ENCODE measurements at places on chromosomes 6 and 20.

DNA sequence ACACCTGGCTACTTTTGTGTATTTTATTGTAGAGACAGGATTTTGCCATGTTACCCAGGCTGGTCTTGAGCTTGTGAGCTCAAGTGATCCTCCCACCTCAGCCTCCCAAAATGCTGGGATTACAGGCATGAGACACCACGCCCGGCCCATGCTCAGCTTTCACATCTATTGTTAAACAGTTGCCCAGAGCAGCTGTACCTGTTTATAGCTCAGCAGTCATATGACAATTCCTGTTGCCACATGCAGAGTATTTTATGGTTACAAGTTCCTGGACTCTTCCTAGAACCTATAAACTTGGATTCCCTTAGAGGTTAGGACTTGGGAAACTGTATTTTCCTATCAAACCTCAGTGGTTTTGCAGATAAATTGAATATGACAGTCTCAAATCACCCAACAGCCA lies 188.3 kb upstream of the KCNG1 start:
- no peak for DNase-seq

DNA sequence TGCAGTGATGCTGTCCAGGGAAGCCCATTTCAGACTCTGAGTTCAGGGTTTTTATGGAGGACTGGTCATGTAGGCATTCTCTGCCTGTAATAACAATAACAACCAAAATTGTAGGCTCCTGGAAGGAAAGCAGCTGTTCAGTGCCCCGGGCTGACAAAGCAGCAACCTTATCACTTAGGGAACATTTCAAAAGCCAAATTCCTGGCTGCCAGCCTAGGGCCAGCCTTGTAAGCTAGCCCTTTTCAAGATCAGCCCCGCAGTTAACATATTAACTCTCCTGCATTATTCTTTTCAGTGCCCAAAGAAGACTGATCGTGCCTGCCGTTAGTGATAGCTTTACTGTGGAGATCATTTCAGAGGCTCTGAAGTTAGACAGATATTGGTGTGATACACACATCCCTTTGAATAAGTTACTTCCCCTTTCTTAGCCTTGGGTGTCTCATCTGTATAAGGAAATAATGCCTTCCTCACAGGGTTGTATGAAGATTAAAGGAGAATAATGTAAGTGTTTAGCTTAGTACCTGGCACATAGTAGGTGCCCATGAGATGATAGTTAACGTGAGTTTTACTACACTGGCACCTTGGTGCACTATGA lies 44.1 kb downstream of the CTNNBL1 start:
- DNase-seq = no peak

DNA sequence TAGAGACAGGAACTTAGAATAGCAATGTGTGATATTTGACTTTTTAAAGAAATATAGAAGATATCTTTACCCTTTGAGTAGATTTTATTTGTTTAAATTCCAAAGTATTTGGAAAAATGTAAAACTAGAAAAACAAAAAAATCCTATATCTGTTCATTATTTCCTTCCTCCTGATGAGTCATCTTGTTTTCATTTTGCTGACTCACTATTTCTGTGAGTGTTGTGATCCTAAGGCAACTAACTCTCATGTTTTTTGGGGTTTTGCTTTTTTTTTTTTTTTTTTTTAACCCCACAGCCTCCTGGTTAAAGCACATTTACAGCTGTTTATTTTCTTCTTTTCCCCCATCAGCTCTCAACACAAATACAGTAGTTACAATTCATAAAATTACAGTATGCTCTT lies 37.8 kb upstream of the THEMIS start:
- DNase-seq = no peak

- no peak for DNase-seq
These were observed 64.4 kb downstream of the TMEM170B start for GRCh38 chr6:11601776-11602605.

DNA sequence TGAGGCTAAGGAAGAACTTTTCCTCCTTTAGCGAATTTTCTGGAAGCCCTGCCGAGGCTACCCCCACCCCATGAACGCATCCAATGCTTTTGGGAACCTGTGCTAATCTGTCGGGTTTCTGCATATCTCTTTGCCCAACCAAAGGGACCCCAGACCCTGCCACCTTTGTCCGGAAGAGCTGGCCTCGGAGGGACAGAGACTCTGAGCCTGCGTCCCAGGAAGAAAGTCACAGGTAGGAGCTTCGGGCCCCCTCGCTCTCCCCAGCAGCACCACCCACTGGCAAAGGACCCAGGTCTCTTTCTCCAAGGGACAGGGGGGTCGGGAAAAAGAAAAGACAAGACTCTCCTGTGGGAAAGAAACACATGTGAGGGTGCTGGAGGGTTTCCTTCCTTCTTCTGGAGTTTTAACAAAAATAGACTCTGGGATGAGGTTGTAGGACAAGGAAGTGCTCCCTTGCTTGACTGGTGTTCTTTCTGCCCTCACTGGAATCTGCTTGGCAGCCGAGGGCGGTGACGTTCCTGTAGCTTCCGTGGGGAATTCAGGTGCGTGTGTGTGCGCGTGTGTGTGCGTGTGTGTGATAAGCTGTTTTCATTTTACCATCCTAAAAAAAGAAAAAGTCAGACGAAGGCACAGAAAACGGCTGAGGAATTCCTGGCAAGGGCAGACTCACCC lies 16.3 kb upstream of the FOXC1 start:
- no peak for DNase-seq

DNA sequence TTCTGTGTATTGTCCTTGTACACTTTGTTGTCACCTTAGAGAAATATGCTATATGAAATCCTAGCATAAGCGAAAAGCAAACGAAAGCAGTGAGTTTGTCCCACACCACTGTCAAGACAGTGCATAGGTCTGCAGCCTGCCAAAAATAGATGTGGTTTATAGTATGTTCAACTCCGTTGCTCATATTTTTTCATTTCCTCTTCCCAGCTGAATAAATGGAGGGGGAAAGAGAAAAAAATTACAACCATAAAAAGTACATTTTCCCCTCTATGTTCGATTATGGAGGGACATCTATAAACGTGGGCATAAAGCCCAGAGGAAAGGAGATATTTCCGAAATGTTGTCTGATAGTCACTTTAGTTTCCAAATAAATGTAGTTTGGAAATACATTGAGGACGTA lies 25.8 kb downstream of the PRL start:
- DNase-seq = no peak
